ENCODE measurements at places on chromosomes 7 and 10. TPM values are rescaled to one million over a fixed set of nuclear protein-coding genes. Genes with fewer than 3 reads are reported as not detected.

SEMA3A gene
- 19.6 TPM for total RNA-seq

RBP3 gene
- not detected for total RNA-seq

SPDYE2 gene
- total RNA-seq = not detected

DNA sequence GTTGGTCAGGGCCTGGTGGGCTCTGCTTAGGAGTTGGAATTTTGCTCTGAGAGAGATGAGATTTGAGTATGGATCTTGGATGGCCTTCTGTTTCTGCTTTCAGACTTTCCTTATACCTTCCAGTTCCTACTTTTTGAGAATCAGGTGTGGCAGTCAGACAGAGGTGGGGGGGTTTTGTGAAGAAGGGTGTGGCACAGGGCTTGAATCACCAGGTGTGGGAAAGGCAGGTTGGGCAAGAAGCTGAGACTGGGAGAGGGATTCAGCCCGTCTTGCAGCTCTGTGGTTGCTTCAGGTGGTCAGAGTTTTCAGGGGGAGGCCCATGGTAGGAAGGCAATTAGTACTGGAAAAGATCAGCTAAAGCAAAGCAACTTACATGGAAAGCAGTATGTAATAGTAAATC lies 340.2 kb downstream of the LRMDA start:
- no peak for DNase-seq
- no peak overlapping the region for H3K4me3 ChIP-seq
- H3K27ac ChIP-seq = peak overlapping the region; percentile 53
- peaks cover 15% of the 10 kb centered on the region for H3K27me3 ChIP-seq
- H3K4me1 ChIP-seq = peaks cover 24% of the 10 kb centered on the region

GRCh38 chr7:121954803-121955202 lies 81.8 kb downstream of the PTPRZ1 start:
- no peaks in the 10 kb centered on the region for H3K36me3 ChIP-seq
- no peak overlapping the region for H3K27ac ChIP-seq
- H3K4me3 ChIP-seq = no peak overlapping the region

Data from progenitor cell of endocrine pancreas (in vitro differentiated cells).